AG04449 (cell line): ENCODE measurements at places on chromosomes 4 and X.

GRCh38 chr4:153466949-153467896, 1.1 kb downstream of the TMEM131L start:
- no peak for DNase-seq

DNA sequence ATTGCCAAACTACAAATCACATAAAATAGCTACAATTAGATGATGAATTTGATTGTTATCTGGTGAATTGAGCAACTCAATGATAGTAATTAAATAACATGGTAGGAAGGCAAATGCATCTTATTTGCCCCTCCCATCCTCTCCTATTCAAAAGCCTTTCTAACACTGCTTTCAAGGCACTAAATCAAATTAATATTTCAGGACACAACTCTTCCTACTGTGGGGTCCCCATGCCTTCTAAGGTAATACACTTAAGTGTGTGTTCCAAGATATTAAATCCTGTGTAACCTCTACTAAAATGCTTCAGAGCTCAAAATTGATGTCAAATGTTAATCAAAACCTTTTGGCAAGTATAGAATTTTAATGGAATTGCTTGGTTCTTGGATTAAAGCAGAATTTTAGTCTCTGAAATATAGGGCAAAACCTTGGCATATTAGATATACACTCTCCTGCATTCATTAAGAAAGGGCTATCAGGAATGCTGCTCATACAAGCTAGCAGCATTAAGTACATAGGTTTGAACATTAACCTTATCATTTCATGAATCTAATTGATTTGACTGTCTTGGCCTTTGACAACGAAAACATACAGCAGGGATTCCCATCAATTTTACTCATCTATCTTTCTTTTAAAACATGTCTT, 371.8 kb upstream of the GALNTL6 start:
- DNase-seq, result no peak

DNA sequence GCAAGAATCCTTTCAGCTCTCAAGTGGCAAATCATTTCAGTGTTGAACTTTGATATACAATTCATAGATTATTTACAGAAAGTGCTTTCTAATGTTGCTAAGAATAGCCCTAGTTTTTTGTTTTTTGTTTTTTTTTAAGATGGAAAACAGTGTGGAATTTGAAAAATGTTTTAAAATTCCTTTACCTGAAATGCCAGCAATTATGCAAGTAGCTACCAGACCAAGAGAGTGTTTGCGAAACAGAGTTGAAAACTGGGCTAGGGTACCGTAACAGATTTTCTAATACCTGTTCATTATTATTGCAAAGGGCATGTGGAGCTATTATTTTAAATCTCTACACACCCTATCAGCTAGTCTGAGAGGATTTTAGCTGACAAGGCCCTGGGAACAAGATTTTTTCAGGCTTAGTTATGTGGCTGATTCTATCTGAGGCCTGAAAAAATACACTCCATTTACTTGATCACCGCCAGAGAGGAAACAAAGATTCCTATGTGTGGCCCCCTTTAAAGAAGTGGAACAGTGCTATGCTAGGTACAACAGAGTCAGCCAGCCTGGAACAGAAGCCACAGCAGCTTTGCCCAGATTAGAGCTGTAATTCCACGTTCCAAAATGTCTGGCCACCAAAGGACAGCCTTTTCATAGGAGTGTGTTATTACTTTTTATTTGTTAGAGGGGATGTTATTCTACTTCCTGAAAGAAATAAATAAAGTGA, 46.9 kb upstream of the SLC39A8 start:
- no peak for DNase-seq

DNA sequence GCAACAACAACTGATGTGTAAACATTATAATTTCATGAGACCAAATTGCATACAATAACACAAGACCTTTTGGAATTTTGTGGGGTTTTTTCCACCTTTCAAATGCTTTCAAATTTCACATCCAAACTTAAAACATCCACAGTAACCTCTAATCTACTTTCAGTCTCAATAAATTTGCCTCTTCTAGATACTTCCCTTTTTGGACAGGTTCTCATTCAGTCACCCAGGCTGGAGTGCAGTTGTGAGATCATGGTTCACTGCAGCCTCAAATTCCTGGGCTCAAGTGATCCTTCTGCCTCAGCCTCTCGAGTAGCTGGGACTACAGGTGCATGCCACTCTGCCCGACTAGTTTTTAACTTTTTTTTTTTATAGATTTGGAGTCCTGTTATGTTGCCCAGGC, 556.6 kb downstream of the NLGN4X start:
- no peak for DNase-seq

DNA sequence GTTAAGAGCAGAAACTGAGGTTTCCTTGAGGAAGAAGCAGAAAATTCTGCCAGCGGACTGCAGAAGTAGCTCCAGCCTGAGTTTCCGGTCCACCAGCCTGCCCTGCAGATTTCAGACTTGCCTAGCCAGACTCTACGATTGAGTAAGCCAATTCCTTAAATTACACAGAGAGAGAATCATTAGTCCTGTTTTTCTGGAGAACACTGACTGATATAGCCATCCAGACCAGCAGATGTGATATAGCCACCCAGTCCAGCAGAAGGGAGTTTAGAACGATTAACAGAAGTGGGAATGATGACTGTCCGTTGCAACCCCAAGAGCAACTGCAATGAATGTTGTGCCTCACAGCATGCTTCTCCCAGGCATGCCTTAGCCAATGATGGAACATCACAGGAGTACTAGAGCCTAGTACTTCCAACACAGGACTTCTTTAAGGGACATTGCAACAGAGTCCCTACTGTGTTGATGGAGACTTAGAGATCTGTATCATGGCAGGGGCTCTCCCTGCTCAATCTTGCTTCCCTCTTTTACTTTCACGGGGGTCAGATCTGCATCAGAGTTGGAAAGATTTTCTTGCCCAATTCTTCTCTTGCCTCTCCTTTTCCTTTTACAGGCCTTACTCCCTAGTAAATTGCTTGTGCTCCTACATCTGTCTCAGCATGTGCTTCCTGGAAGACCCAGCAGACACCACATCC, 264.6 kb upstream of the CLNK start:
- no peak for DNase-seq

DNA sequence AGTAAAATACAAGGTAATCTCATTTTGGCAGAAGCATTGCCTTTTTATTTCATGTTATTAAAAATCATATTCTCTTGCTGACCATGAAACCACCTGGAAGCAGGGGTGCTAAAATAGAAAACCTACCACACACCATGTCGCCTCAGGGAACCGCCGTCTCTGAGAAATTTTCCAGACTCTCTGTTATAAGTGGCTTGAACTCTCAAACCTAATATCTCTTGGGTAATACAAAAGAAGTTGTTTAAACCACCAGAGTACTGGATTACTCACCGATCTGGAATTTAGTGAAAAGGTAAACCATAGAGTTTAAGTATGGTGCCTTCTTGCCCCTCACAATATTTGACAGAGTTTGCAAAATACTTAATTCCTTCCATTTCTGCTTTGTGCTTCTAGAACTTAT, 27.7 kb downstream of the ENPP6 start:
- DNase-seq, result no peak

DNA sequence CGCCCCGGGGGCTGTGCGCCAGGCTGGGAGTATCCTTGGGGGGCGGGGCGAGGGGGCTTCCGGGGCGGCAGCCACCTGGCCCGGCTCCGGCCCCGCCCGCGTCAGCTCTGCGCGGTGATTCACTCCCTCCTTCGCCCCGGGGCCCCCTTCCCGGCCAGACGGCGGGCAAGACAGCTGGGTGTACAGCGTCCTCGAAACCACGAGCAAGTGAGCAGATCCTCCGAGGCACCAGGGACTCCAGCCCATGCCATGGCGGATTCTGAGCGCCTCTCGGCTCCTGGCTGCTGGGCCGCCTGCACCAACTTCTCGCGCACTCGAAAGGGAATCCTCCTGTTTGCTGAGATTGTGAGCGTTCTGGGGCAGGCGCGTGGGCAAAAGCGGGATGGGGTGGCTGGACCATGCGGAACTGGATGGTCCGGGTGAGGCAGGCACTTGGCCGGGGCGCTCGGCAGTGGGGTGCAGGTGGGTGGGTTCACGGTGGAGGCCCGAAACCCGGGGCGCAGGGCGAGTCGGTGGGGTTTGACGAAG, at the start of gene PLP2:
PLP2 (plus strand) TSS at position 147 of the 528 bp plus-strand sequence; CDS start at position 250, 103 bp downstream.
- DNase-seq, result no peak

DNA sequence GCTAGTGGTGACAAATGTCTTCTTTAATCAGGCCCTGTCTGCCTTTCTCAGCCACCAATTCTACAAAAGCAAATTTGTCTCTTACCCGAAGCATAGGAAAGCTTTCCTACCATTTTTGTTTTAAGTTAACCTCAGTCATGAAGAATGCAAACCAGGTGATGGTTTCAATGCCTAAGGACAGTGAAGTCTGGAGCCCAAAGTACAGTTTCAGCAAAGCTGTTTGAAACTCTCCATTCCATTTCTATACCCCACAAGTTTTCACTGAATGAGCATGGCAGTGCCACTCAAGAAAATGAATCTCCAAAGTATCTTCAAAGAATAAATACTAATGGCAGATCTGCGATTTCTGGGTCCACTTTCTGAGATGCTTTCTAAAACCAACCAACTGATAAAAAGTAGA, 23.9 kb downstream of the SRD5A3 start:
- no peak for DNase-seq

- DNase-seq, result no peak
Measured at GRCh38 chr4:182536221-182536811, 293.1 kb downstream of the TENM3 start.

DNA sequence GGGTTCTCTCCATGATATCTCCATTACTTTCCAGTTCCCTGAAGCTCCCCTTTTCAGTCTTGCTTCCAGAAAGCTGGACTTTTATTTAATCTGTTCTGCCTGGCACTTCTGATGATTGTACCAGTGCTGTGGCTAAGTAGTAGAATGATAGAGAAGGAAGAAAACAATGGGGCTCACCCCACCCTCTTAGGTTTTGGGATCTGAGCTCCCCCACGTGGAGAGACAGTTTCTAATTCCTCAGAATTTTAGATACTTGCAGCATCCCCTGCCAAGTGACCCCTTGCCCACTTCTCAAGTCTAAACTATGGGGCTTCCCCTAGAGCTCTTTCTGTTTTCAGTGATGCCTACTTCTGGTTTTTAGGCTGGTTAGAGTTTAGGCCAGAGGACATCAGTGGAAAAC, 73.9 kb downstream of the GC start:
- DNase-seq, result no peak

DNA sequence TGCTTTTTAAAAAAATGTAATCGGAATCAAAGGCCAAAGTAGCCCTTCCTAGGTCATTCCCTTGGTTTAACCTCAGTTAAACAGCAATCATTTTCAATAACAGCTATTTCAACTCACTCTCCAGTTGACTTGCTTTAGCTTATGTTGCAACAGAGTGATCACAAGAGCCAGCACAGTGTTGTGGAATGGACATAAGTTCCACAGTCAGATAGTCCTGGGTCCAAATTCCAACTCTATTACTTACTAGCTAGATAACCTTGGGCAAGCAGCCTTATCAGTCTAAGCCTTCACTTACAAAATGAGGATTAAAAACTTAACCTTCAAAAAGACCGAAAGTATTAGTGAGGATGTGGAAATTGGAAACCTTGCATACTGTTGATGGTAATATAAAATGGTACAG, 9.2 kb upstream of the GPC3 start:
- no peak for DNase-seq
